Endothelial cell of coronary artery (primary cell): ENCODE measurements at places on chromosomes 16 and 17. TPM values are rescaled to one million over a fixed set of nuclear protein-coding genes. Genes with fewer than 3 reads are reported as not detected.

Gene CDK5R1
- 1.0 and 1.9 TPM in 2 replicates for total RNA-seq

Gene SLC38A8
- total RNA-seq: not detected in 2 replicates

Gene NUPR1
- total RNA-seq: under 0.01 and 1.6 TPM in 2 replicates

Gene HOXB9
- not detected in 2 replicates for total RNA-seq

Gene CACNG5
- total RNA-seq: not detected in 2 replicates

Gene NLRC5
- total RNA-seq: 13.5 and 21.5 TPM in 2 replicates

Gene UTS2R
- total RNA-seq: not detected in 2 replicates

Gene CDRT4
- 1.4 and 2.5 TPM in 2 replicates for total RNA-seq
